Stimulated activated CD8-positive, alpha-beta memory T cell treated with anti-CD3 and anti-CD28 coated beads, Interleukin-2, amount 100 ng/mL, for 1 hour (primary cell): ENCODE measurements at places on chromosomes 5 and 9.

- no peak for DNase-seq
Observed at GRCh38 chr5:97979740-97980139, 793.7 kb upstream of the RGMB start.

DNA sequence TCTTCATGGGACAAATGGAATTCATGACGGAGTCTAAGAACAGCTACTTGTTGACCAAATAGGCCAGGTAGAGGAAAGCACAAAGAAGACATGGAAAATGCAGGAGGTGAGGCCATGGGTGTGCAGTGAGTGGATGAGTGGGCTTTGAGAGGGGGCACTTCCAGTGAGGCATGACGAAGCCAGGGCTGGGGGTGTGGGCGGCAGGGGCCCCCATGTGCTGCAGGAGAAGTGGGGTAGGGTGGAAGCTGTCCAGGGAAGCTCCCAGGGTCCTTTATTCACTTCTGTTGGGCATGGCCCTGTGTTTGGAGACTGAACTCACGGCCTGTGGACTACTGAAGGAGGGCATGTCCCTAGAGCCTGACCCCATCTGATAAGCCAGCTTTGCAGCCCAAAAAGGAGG lies 127.6 kb upstream of the SLC25A48 start:
- DNase-seq, result no peak

DNA sequence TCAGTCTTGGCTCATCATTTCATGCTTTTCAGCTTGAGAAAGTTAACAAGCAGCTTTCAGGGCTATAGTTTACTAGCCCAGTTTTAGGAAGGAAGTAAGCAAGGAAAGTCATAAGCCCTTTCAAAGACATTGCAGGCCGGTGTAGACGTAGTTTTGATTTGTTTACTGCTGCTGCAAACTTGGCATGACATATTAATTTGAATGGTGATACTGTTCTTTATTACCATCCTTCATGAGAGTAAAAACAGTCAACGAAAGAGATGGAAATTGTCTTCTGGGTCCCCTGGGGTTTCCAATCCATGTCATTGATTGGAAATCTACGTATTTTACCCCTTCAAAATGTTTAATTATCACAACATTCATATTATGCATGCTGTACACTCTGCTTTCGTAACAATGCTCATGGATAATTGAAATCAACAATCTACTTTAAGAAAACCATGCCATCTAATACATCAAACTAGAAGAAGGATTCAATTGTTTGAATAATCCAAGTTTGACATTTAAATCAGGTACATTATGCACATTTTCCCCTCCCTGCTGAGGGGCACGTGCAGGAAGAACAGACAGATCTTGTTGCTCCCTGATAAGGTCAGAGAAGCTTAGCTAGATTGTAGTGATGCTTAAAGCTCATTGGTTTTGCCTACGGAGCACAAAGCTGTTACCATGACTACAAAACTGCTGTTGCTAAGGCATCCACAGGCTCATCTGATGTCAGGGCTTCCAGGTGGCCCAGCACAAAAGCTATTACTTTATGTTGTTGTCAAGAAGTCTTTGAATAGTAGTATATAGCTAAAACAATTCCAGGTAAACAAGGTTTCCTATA lies 139.9 kb upstream of the PRLR start:
- DNase-seq, result no peak

- no peak for DNase-seq
Observed at GRCh38 chr5:54832858-54833257, 152.5 kb downstream of the ESM1 start.

GRCh38 chr5:97062046-97062445 lies 80.4 kb downstream of the LIX1 start:
- DNase-seq, result no peak

- no peak for DNase-seq
Observed at GRCh38 chr5:157860898-157861890, 2.2 kb upstream of the CLINT1 start.

GRCh38 chr5:85605381-85605780 lies 1012.4 kb upstream of the COX7C start:
- no peak for DNase-seq

- DNase-seq, result no peak
Observed at GRCh38 chr5:172909931-172910502, 49.2 kb upstream of the RPL26L1 start.

DNA sequence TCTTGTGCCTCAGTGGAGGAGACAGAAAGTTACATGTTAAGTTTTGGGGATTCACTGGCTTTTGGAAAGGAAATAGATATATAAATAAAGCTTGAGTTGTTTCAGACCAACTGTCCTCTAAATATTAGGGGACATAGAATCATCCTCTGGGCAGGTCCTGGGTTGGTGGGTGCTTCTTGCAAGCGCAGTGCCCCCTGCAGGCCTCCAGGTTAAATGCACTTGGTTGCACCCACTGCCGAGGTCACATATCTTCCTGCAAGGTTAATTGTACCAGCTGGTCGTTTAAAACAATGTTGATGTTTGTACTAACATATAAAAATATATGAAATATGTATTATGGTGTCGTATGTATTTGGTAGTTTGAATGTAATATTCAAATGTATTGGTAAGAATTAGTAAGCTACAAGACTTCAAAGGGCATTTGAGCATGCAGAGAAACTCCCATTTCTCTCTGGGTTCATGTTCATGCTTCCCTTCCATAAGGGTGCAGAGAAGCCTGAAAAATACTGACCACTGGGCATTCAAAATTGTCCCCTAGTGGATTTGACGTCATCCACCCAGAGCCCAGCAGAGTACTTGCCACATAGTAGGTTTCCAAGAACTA lies 87.0 kb downstream of the ZNF618 start:
- DNase-seq, result peak; percentile 9

GRCh38 chr9:115972362-115972761 lies 181.2 kb upstream of the PAPPA start:
- DNase-seq, result no peak

- DNase-seq, result no peak
Observed at GRCh38 chr5:124504081-124504916, 242.1 kb downstream of the ZNF608 start.

GRCh38 chr5:96816991-96817390 lies 9.2 kb upstream of the ERAP1 start:
- DNase-seq, result no peak

GRCh38 chr9:38039090-38039906 lies 29.7 kb downstream of the SHB start:
- no peak for DNase-seq

GRCh38 chr9:85514256-85514655 lies 227.5 kb downstream of the AGTPBP1 start:
- DNase-seq, result no peak

GRCh38 chr9:673264-673965 lies 168.1 kb upstream of the DMRT1 start:
- no peak for DNase-seq

GRCh38 chr5:93572608-93573353 lies 8.2 kb downstream of the NR2F1-AS1 start:
- no peak for DNase-seq

DNA sequence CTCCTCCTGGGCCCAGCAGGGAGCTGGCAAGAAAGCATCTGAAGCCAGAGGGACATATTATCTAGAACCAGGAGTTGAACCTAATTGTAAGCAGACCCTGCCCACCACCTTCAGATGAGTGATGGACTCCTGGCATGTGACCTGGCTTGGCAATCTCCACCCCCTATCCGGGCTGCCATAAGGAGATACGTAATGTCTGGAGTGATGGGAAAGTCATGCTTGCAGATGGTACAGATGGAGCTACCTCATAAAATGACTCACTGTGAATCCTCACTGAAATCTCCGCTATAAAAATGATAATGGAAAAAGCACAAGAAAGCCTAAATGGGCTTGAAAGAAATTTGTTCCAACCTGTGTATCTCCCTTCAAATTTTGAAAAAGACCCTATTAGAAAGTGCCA lies 157.5 kb downstream of the DMRT2 start:
- no peak for DNase-seq
